ENCODE measurements at places on chromosomes 5 and 9.

DNA sequence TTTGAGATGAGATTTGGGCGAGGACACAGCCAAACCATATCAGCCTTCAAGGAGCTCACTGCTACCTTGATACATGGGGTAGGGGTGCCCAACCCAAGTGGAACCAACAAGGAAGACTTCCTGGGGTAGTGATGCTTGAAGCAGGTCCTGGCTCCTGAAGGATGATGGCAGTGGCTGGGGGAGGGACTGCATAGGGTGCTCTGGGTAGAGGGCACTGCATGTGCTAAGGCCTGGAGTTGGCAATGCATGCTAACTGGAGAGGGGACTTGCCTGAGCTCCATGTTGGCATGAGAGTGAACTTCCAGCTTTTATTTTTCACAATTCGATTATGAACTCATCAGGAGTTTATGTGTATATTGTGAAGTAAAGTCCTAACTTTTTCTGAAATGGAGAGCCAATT is 58.6 kb upstream of the FRRS1L start:
- ATAC-seq: no peak

DNA sequence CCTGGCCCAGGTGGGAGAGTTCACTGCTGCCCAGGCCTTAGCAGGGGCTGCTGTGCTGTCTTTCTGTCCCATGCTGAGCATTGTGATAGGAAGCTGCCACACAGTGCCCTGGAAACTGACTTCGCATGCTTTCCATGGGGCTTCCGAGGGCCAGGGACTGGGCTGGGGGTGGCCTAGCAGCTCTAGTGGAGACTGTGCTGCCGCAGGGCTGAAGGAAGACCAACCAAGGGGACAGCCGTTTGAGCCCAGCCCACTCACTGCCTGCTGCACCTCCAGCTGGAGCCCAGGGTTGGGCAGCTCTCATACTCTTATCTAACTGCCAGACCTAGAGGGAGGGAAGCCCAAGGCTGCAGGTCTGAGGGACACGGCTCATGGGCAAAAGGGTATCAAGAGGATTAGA is 79.2 kb downstream of the RGS3 start:
- no peak for ATAC-seq

DNA sequence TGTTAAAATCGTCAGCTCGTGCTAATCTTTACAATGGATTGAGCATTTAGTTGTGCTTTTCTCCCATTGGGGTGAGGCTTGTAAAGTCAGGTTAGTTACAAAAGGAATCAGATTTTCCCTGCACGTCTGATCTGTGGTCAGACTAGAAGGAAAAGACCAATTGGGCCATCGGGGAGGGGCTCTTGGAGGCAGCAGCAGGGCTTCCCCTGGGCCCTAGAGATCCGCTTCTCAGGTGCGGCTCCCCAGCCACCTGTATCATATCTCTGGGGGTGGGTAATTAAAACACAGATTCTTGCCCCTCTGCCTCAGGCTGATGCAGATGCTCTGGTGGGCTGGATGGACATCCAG is 200.3 kb downstream of the HSPA4 start:
- no peak for ATAC-seq

DNA sequence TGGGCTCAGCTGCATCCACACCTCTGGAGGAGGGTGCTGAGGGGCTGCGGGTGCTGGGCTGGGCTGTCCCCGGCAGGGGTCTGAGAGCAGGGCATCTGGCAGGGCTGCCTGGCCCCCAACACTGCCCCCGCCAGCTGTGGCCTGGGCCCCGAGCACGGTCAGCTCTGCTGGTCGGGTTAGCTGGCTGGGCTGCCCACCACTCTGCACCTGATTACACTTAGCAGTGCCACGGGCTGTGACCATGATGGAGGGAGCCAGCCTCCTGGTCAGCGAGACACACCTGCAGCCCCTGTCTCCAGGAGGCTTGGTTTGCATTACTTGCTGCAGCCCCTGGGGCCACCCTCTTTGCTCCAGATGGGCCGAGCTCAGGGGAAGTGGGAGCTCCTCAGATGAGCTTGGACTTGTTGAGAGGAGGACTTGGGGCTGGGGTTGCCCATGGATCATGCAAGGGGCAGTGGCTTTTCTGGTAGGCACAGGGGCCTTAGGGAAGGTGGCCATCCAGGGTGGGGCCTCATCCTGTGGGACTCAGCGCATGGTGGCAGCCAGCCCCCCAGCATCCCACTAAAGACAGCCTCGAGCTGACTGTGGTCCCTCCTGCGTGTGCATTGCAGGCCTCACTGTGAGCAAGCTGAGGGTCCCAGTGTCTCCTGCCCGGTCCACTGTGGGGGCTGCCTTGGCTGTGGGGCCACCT is 132.0 kb upstream of the FAM120A start:
- ATAC-seq: no peak

- no peak for ATAC-seq
These were observed 134.4 kb downstream of the PTTG1 start for GRCh38 chr5:160555971-160556631.

DNA sequence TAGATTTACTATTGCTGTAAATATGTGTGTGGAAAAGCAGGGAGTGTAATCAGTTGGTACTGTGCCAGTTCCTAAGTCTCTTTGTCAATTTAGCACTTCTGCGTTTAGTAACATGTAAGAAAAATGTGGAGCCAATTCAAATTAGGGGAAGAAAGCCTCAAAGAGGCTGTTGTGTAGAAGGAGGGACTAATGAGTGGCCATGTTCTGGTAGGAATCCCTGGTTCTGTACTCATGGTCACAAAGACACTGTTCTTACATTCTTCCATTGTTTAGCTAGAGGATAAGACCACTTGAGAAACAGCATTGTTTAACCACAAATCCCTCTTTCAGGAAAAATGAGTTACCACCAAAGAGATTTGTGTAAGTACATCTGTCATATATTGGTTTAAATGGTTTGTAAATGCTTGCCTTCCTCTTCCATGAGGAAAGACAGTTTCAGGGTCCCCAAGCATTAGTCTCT is 14.9 kb downstream of the ARHGEF28 start:
- ATAC-seq: no peak

DNA sequence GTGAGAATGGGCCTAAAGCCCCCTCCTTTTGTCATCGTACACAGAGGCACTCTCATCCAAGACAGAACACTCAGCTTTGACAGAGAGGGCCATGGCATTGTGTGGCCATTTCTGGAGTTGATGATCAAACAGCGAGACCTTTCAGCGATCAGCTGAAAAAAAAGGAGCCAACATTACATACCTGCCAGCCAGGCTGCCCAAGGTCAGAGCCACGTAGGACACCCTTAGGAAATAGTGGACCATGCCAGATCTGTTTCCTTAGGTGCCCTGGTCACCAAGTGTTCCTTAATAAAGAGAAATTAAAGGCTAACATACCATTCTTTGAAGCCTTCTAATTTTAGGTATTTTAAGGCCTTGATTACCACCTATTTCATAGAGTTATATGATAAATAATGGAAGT is 105.5 kb upstream of the PRLR start:
- no peak for ATAC-seq

DNA sequence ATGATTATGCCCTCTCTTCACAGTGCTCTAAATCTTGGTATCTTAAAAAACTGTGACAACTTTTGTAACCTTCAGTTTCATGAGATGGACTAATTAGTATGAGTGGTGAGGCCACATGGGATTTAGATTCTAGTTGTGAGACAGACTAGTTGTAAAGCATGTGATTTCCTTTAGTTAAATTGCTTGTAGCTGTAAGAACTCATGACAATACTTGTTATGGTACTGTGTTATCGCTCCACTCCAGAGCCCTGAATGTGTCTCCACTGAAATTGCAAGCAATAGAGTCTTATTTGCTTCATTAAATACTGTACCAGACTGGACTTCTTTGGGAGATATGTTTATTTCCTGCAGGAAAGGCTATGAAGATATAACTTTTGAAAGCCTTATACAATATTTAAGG is 1198.3 kb upstream of the CDH6 start:
- ATAC-seq: no peak

DNA sequence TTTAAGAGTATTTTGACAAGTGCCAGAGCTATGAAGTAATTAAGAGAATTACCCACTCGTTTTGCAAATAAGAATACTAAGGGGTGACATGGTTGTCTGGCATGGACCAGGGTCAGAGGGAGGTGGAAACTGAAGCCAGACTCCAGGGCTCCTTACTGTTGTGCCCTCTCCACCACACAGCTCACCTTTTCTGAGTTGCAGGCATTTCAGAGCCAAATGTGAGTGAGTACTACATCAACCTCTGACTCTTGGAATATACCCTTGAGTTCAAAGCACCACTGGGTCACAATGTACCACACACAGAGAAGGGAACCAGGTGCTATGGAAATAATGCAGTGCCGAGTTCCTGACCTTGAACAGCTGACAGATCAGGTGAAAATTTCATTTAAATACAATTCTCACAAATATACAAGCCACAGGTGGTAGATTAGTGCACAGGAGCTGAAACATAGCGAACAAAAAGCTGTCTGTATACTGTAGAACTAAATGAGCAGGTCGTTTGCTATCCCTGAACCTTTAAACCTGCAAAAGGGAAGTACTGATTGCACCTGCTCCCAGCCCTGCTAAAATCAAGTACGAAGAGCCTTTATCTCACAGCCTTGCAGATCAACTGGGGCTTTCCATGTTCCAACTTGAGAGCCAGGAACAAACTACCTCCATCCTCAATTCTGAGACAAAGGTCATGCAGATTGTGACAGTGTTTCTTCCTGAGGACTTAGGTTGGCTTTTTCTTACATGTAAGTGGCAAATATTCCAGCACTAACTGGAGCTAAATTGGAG is 57.0 kb downstream of the GOLM1 start:
- no peak for ATAC-seq

- no peak for ATAC-seq
These were observed 29.6 kb downstream of the ZNF366 start for GRCh38 chr5:72477644-72478043.

- peak; percentile 56 for ATAC-seq
These were observed 576 bp downstream of the ALDOB start for GRCh38 chr9:101434998-101435397.

GRCh38 chr5:139105621-139106071 is 92.5 kb downstream of the SIL1 start:
- ATAC-seq: no peak

DNA sequence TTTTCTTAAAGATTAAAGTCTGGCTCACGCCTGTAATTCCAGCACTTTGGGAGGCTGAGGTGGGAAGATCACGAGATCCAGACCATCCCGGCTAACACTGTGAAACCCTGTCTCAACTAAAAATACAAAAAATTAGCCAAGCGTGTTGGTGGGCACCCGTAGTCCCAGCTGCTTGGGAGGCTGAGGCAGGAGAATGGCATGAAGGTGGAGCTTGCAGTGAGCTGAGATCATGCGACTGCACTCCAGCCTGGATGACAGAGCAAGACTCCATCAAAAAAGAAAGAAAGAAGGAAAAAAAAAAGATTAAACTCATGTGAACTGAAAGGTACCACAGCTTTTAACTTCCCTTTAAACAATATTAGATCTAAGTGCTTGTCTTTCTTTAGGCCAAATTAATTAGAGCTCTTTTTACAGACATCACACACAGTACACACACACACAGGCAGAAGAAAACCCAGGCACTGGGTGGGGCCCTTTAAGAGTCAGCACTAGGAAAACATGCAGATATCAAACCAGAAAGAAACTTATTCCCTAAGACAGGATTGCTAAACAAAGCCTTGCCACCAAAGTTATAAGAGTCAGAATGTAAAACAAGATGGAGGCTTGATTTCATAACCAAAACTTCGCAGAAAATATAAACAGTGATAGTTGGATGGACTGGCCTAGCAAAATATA is 29.3 kb upstream of the UHRF2 start:
- ATAC-seq: no peak

GRCh38 chr9:94112716-94113465 is 28.6 kb downstream of the PTPDC1 start:
- no peak for ATAC-seq

GRCh38 chr9:129317179-129318011 is 139.3 kb upstream of the IER5L start:
- ATAC-seq: no peak

DNA sequence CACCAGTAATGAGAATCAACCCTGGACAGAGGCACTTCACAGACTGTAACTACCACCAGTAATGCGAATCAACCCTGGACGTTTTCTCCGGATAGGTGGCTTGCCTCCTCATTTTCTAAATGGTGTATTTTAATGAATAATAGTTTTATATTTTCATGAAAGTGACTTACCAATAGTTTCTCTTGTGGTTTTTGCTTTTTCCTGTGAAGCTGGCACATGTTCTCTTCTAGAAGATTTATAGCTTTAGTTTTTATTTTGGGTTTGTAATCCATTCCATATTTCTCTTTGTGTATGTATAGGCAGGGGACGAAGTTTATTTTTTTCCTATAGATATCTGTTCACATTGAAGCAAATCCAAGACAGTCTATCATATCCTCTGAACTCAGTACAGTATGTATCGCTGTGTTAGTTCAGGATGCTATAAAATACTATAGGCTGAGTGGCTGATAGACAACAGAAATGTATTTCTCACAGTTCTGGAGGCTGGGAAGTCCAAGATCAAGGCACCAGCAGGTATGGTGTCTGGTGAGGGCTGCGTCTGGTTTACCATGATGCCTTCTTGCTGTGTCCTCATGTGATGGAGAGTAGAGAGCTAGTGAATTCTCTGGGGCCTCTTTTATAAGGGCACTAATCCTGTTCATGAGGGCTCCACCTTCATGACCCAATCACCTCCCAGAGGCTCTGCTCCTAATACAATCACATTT is 46.5 kb upstream of the GADD45G start:
- no peak for ATAC-seq

DNA sequence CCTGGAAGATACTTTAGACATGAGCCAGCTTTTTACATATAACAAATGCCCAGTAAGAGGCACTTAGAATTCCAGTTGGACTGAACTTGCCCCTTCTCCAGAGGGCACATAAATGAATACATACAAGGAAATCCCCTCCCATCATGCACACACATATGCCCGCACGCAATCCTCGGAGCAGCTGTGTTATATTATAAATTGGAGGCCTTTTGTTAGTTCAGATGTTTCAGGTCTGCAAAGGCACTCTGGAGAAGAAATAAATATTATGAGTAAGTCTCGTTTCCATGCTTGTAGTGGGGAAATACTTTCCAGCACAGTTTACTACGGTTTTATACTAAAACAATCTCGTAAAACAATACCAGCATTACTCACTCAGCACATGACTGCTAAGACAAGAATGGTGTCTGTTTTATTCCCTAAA is 17.6 kb upstream of the MUSK start:
- ATAC-seq: no peak

DNA sequence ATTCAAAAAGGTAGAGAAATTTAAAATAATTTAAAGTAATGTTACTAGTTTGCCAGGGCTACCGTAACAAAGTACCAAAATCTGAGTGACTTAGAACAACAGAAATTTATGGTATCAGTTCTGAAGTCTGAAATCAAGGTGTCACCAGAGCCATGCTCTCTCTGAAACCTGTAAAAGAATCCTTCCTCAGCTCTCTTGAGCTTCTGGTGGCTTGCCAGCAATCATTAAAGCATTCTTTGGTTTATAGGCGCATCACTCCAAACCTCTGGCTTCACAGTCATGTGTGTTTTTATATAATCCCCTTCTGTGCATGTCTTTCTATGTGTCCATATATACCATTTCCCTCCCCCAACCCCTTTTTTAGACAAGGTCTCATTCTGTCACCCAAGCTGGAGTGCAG is 220.3 kb downstream of the COX7C start:
- no peak for ATAC-seq
